ENCODE measurements at places on chromosomes 4 and X.

- DNase-seq: no peak
Measured at GRCh38 chrX:70664726-70665125, 220.1 kb downstream of the DLG3 start.

GRCh38 chr4:112855058-112855457, 194.4 kb upstream of the ANK2 start:
- DNase-seq: no peak

DNA sequence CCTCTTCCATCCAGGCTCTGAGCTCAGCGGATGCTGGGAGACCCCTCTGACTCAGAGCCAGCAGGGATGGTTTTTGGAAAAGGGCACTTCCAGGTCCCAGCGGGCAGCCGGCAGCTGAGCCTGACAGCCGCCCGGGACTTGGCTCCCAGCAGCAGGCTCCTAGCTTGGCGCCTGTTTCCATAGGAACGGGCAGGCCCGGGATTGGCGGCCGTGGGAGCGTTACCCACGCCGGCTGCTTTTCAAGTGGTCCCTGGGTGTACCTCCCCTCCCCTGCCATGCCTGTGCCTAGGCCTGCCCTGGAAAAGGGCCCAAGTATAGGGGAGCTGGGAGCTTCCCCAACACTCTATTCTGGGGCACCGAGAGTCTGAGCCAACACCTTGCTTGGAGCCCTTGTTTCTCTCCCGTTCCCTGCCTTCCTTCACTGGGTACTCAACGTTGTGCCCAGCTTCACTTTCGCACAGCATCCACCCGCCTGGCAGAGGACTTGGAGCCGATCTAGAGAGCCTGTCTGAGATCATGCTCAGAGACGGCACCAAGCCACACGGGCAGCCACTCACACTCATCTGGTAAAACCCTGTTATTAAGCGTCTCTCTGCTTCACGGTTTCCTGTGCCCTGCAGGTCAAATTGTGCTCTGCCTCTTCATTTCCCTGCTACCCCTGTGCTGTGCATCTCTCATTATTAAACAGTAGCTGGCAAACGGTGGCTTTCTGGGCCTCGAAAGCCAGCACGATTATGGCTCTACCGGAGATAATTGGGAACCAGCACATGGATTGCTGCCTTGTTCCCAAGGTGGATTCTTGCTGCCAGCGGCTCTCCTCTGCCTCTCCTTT, 521.5 kb downstream of the BCOR start:
- no peak for DNase-seq

- DNase-seq: no peak
Measured at GRCh38 chr4:36283912-36284465, 2.6 kb downstream of the DTHD1 start.

GRCh38 chrX:118761939-118762707, 34.7 kb downstream of the IL13RA1 start:
- no peak for DNase-seq

- no peak for DNase-seq
Measured at GRCh38 chr4:122346503-122346902, 32.3 kb upstream of the ADAD1 start.

- no peak for DNase-seq
Measured at GRCh38 chrX:84216881-84217280, 28.9 kb upstream of the RPS6KA6 start.

- DNase-seq: no peak
Measured at GRCh38 chrX:72100051-72100755, 31.5 kb downstream of the RTL5 start.

DNA sequence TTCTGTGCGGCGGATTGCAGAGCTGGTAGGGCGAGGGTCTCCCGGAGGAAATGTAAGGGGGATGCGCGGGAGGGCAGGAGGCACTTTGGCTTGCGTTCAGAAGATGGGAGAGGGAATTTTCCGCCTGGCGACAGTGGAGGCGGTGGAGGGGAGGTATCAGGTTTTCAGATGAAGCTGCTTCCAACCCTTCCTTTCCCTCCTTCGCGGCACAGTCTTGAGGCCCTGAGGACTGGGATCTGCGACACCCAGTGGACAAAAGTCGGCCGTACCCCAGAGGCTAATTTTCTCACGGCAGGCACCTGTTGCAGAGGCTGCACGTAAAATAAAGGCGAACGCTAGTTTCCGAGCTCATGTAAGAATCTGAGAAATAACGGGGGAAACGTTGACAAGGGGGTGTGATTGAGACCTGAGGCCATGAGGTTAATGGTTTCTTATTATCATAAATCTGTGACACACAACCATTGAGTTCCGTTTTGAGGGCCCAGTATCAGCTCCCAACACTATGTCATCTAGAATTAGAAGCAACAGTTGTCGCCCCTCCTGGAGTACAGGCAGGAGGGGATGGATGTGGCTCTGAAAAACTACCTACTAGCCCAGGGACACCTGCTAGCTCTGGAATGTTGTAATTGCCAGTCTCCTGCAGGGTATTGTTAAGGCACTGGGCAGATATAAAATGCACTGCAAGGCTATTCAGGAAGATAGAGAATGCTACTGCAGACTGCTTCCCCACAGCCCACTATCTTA, 1.1 kb downstream of the ZCCHC18 start:
- DNase-seq: peak; percentile 4

- no peak for DNase-seq
Measured at GRCh38 chr4:152635851-152636250, 43.9 kb downstream of the TMEM154 start.

DNA sequence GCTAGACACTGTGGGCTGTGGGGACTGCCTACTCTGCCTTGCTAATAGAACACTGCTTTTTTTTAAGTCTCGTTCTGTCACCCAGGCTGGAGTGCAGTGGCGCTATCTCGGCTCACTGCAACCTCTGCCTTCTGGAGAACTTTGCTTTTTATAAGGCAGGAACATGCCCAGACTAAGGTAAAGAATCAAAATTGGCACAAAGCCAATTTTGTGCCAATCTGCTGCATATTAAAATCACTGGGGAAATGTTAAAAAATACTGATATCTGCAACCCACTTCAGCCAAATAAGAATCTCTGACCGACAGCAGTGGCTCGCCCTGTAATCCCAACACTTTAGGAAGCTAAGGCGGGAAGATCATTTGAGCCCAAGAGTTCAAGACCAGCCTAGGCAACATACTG, 36.5 kb upstream of the CEP135 start:
- no peak for DNase-seq

DNA sequence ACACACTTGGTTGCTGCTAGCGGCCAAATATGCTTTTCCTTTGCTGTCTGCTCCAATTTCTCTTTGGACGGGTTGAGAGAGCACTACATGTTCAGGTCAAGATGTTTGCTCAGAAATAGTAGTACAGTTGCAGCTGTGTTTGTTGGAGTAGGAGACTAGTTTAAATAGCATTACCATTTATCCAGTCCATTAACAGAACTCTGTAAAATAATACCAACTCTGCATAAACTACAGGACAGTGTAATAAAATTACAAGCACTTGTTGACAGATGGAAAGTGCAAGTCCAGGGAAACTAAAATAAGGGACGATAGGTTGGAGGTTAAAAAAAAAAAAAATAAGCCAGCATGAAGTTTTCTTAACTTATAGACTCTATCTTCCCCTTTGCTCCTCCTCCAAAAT, 20.2 kb downstream of the SLIT2 start:
- no peak for DNase-seq

DNA sequence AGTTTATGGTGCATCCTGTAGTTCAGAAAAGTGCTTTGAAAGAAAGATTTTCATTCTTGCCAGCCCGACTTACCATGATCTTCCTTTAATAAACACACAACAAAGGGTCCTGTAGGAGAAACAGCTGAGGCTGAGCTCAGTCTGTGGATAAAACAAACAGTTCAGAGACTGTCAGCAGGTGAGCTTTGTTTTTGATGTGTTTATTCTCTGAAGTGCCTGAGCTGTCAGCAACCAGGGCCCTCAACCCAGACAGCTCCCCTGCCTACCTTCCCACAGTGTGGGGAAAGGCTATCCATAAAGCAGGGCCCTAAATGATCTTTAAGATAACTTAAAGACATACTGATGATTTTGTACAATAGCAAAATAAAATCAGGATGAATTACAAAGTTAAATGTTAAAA, 459.2 kb upstream of the GALNT7 start:
- DNase-seq: no peak

DNA sequence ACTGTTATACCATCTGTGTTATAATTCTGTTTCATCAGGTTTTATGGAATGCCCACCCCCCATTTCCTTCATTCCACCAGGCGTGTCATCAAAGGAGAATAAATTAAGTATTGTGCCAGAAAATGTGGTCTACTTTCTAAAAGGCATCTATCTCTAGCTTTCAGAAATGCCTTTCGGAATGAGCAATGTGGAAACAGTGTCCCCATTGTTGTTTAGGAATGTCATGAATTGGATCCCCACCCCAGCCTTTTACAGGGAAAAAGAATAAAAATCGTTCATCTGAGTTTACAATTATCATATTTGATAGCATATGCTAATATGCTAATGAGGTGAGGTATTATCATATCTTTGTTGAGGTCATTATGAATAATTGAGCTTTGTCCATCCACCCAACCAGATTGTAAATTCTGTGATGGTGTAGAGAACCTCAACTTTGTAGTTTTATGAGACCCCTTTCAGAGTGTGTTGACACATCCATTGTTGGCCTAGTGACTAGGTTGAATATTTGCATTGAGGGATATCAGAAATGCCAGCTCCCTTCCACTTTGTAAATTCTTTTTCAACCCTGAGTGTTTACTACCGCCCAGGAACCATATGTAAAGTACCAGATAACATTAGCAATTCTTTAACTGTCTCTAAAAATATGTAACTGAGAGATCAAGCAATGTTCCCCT, 56.2 kb upstream of the CCDC160 start:
- DNase-seq: no peak

DNA sequence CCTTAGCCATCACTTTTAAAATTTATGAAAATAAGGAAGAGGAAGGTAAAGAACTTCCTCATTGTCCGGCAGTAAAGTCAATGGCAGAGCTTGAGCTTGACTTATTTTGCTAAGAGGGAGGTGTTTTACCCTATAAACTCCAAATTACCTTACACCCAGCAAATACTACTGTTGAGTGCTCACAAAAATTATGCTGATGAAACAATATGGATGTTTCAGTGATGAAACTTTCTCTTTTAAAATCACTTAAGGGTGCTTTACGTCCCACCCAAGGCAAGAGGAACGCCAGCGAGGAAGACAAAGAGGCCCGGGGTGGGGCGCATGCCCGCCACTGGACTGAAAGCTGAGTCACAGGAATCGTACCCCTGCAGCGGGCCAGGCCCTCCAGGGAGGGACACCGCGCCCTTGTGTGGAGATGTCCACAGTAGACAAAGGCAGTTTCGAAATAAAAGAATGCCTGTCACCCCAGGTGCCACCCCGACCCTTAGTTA, 560 bp upstream of the TMSB4X start:
- peak; percentile 61 for DNase-seq

DNA sequence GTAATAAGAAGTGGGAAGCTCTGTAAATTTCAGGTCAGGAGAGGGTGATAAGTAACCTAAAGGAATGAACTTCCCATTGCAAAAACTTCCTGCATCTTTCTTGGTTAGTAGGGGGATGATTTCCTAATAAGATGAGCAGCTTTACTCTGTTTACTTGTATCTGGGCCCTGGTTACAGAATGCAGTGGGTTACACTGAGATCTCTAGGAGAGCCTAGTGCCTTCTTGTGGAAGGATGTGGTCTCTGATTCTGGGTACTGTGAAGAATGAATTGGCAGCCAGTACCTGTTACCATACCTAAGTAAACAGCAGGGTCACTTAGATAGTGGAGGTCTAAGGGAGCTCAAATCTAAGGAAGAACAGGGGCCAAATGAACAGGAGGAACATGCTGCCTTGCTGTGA, 320.6 kb downstream of the ARHGAP10 start:
- DNase-seq: no peak

DNA sequence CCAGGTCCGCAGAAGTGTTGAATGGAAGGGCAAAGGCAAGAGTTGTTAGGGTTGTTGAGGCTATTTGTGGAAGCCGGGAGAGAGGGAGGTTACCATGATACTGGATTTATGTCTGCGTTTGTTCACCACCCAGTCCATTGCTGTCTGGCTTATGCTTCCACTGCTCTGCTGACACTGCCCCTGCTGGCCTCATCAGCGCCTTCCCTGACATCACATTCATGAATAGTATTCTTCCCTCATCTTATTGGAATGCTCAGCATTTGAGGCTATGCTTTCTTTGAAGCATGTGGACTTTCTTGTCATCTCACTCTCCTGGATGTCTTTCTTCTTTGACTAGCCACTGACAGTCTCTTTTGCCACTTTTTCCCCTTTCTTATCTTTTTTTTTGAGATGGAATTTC, 10.3 kb downstream of the GNL3L start:
- no peak for DNase-seq

- no peak for DNase-seq
Measured at GRCh38 chrX:1727531-1728027, 112.7 kb downstream of the ASMT start.

DNA sequence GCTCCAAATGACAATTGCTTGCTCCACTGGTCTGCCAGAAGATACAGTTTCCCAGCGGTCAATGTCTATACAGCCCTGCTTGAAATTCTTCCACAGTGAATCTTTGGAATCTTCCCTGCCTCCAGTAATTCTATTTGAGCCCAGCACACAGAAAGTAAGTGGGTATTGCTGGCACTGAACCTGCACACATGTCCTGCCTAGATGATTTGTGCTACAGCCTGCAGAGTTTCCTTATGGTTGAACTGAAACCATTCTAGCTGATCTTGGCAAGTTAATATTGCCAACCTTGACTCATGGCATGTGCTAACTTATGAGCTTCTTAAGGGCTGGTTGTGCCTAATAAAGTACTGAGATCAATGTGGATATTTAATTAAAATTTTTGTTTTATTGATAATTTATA, 553.8 kb upstream of the GNPDA2 start:
- DNase-seq: no peak

GRCh38 chr4:104726002-104726401, 231.3 kb upstream of the CXXC4 start:
- DNase-seq: no peak

DNA sequence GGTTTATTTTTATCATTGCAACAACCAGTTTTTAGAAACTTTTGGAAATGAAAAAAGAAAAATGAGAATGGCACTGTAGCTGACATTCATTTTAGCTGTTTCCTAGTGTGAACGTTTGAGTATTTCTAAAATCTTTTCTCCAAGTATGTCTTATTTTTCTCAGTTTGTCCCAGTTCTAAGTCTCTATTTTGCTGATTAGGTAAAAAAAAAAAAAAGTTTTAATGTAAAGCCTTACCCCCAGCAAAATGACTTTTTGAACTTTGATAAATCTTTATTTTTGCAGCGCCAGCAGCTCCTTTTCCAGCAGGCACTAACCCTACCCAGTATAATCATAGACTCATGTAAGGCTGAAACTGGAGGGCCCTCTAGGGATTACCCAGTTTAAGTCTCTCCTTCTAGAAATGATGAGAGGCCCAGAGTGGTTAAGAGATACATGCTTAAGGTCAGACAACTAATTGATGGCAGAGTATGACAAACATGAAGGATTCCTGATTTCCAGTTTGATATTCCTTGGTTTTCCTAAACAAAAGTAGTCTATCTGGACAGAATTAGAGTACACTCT, 84.3 kb upstream of the SLC4A4 start:
- no peak for DNase-seq

- DNase-seq: no peak
Measured at GRCh38 chr4:66591968-66592367, 921.7 kb upstream of the EPHA5 start.

DNA sequence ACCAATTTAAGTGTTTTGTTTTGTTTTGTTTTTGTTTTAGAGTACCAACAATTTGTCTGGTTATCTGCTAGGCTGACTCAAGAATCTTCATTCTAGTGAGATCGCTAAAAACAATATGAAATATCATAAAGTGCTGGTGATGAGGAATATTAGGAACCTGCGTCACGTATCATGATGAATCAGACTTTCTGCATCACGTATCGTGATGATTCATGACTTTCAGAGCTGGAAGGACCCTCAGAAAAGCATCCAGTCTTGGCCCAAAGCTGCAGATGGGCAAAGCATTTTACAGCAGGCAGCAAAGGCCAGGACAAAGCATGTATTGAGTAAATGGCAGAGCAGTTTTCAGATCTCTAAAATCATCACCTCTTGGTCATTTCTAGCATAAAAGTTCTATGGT, 278.0 kb upstream of the BOD1L1 start:
- DNase-seq: no peak

Data from DND-41 (cell line).